ENCODE measurements at places on chromosomes 16 and 17.
A peak's percentile ranks its signal among the peaks of the same experiment; 100 is the strongest.

DNA sequence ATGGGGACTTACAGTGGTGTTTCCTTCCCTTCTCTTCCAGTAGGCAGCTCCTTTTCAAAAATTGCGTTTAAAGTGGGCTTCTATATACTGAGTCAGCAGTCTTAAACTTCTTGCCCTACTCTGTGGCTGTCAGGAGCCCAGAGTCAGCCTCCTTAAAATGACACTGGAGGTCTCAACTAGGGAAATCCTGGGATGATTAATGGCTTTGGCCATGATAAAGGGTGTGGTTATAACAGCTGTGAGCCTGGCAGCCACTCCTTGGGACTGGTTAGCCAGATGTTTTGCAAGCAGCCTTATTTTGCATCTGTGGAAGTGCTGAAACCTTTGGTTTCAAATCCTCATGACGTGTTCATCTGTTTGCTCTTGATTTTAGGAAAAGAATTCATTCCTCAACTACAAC is 25.0 kb downstream of the TAC4 start:
- DNase-seq: peak; percentile 30

- DNase-seq: no peak
Observed at GRCh38 chr16:71974068-71974818, 26.0 kb downstream of the PKD1L3 start.

GRCh38 chr16:22194707-22195444 is 11.2 kb upstream of the EEF2K start:
- DNase-seq: no peak

DNA sequence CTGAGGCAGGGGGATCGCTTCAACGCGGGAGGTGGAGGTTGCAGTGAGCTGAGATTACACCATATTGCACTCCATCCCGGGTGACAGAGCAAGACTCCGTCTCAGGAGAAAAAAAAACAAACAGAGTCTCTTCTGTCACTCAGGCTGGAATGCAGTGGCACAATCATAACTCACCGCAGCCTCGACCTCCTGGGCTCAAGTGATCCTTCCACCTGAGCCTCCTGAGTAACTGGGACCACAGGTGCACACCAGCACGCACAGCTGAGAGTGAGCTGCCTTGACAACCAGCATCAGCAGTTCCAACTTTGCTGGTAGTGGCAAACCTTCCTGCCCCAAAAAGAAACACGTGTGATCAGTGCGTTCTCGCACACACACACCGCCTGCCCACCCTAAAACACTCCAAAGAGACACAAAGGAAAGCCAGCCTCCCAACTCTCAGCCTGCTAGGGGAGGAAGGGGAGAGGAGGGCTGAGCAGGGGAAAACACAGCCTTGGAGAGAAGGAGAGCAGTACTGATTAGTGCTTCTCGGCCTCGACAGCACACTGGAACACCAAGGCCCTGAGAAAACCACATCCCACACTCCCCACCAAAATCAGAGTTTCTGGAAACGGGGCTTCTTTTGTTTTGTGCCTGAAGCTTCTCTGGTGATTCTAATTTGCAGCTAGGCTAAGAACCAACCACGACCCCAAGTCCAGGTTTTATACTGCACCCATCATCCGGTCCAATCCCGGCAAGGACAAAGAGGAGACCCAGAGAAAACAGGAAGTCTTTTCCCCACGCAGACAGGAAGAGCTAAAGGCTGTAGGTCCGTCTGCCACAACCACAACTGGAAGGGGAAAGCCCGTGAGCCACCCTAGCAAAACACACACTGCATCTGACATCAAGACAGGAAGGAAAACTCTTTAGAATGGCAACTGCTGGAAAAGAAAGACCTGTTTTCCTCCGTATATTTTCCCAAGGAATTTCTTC is 28.8 kb downstream of the ZCCHC14 start:
- DNase-seq: no peak

- DNase-seq: no peak
Observed at GRCh38 chr17:50397919-50398285, 579 bp upstream of the LRRC59 start.

GRCh38 chr17:6052926-6053325 is 17.3 kb upstream of the WSCD1 start:
- no peak for DNase-seq

DNA sequence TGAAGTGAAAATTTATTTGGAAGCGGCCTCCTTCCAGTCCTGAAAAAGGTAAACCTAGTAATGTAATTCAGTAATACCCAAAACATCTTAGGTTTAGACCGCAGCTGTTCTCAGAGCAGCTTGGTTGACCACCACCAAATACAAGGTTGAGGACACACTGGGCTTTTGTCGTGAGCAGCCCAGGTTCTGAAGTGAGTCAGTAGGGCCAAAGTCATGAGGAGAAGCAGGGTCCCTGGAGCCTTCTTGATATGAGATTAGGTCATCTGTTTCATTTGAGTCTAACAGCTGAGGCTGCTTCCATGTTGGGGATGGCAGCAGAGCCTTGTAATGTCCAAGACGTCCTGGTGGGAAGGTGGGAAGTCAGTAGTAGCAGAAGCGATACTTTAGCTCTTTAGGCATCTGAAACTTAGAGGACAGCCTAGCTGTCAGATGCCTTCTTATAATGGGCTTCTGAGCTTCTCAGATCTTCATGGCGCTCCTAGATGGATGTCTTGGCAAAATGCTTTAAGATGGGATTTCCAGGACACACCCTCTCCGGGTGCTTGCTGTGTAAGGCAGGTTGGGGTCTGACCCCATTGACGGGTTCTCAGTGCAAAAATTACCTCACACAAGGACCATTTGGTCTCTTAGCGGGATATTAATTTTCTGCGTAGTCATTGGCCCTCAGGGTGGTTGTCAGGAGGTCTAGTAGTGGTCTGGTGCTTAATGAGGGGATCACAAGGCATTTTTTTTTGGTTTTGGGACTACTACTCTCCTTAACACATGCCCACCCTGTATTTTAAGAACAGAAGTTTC is 2.4 kb downstream of the ALKBH5 start:
- DNase-seq: no peak

GRCh38 chr16:80265624-80266306 is 275.0 kb upstream of the DYNLRB2 start:
- DNase-seq: no peak

DNA sequence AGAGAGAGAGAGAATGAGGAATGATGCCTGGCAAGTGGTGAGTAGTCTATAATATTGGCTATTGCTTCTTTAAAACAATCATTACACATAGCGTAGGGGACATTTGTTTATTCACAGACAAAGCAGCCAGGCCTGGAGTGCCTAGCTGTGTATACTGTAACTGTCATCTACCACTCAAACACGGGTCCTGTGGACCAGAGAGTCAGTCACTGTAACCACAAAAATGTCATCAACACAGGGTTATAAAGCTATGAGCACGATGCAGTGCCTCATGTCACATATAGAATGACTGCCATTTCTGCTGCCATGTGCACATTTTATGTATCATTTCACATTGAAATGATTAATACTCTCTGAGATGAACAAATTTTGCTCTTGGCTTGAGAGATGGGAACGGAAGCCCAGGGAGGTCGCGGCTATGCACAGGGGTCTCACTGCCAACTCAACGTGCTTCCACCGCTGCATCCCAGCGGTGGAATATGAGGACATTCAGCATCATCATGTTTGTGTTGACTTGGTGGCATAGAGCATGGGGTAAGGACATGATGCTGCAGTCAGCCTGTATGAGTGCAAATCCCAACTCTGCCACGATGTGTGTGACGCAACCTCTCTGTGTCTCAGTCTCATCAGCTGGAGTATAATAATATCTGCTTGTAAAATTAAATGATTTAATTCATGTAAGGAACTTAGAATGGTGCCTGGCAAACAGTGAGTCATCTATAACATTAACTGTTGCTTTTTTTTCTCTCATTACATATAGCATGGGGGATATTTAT is 3.3 kb downstream of the MT1H start:
- no peak for DNase-seq

GRCh38 chr17:34981538-34982241 is 1.4 kb downstream of the LIG3 start:
- DNase-seq: no peak

DNA sequence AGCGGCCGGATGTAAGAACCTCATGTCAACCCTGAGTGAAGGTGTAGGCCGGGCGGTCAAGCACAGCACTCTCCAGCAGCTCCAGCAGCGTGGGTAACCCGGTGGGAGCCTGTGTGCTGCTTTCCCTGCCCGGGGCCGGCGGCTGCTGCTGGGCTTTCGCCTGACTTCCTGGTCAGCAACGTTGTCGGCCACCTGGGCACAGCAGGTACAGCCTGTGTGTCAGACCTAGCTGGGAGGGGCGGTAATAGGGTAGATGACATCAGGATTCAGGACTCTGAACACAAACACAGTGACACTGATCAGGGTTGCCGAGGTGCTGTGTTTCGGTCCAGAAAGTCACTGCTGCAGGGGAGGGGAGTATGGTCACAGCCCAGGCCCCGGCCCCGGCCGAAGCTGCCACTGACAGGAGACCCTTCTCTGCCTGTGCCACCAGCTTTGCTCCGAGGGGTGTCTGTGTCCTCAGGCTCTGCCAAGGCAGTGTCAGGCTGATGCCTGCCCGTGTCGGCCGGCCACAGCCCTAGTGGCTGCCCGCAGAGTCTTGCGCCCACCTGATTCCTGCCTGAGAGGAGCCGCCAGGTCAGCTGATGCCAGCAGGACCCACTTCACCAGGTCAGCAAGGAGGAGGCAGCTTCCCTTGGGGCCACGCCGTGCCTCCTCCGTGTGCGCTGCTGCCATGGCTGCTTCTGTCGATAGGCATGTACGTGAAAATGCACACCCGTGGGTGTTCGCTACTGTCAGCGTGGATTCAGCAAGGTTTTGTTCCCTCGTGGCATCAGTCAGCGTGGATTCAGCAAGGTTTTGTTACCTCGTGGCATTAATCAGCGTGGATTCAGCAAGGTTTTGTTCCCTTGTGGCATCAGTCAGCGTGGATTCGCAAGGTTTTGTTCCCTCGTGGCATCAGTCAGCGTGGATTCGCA is 9.2 kb downstream of the RAB40C start:
- no peak for DNase-seq

GRCh38 chr17:39927101-39927928 is at the start of the genes LRRC3C and ORMDL3:
TSS of gene LRRC3C (plus strand) at chr17:39927732. CDS start at chr17:39941524, 13,792 bp downstream.
TSS of gene ORMDL3 (minus strand) at chr17:39927601. CDS start at chr17:39924203, 3,398 bp downstream.
- peak; percentile 75 for DNase-seq

DNA sequence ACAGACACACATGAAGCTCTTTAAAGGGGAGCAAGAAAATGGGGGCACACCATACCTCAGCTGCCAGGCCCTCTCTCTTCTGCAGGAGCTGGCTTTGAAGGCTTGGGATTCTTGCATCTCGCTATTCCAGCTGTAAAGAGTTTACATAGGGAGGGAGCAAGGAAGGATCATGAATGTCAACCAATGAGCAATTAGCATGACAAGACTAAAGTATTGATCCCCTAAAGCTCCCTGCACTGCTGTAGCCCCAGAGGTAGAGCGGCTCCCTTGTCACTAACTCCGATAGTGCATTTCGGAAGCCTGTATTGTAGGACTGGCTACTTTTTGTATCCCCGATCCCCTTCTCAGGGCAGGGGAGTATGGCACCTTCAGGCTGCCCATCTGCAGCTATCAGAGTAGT is 113.4 kb upstream of the PMFBP1 start:
- DNase-seq: no peak

- DNase-seq: no peak
Observed at GRCh38 chr17:4998732-4999429, 1.1 kb downstream of the KIF1C start.

DNA sequence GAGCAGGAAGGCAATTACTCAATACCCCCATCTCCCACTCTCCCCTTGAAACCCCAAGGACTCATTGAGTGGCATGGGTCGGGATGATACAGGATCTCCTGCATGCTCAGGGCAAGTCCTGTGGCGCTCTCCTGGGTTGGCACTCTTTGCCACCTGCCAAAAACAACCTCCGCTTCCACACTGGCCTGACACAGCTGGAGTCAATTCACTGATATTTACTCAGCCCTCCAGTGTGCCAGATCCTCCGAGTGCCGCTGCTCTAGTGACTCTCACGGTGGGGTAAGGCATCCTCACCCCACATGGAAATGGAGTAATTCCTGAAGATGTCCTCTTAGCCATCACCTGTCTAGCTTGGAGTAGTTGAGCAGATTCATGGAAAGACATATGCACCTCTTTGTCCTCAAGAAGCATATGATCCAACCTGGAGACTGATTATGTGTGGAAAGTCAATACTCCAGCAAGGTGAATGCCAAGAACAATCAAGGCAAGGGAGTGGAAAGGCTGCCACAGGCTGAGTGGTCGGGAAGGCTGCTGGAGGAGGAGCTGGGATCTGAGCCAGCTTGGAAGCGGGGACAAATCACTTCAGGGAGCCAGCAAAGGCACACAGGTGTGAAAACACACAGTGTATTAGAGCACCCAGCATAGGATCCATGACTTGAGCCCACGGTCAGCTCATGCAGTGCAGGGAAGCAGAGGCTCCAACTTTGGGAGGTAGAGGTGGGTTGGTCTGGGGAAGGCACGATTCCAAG is 12.6 kb upstream of the GOSR2 start:
- DNase-seq: no peak

DNA sequence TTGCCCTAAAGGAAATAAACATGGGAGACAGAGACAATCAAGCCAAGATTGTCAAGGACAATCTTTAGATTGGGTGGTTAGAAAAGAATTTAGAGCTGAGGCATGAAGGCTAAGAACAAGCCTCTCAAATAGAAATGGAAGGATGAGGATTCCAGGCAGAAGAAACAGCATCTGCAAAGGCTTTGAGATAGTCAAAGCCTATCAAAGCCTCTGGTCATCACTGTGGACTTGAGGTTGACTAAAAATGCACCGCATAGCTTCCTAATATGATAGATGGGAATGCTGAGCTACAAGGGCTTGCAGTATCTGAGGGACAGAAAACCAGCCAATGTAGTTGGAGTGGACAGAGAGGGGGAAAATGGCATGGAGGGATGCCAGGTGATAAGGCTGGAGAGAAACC is 109.8 kb upstream of the FAM20A start:
- DNase-seq: no peak

DNA sequence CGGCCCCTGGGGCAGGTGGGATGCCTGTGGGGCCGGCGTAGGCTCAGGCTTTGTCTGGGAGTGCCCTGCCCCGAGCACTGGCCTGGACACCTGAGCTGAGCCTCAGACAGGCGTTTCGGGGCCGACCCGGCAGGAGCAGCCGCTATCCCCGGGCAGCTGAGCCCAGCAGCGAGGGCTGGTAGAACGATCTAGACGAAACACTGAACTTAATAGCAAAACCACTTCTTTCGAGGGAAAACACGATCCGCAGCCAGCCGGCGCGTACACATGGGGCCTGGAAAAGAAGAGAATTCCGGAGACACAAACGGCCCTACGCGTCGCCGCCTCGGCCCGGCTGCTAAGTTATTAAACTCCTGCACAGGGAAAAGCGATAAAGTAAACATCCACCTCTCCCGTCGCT is 22.0 kb upstream of the SSTR5 start:
- no peak for DNase-seq

DNA sequence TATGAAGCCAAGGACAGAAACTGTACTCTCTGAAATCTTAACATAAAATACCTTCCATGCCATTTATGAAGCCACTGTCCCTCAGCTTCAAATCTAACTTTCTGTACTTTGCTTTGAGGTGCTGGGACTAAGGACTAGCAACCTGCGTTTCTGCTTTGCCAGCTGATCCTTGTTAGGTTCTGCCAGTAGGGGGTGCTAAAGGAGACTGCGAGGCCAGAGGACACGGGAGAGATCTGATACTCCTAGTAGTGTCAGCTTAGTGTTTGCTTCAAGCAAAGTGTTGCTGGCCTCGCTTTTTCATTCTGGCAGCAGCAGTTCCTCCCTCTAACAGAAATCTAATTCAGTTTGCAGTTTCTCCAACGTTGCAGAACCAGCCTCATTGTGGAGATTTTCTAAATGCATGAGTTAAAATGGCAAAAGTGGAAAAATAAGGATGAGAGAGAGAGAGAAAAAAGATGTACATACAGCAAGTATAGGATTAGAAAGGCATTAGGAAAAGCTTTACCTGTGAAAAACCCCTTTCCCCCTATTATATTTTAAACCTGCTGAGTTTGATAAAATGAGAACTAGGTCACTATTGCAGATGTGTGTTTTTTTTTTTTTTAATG is 297.5 kb downstream of the CA10 start:
- DNase-seq: no peak

Measured in HFF-Myc (cell line).